ENCODE measurements at places on chromosomes 7 and 10.

DNA sequence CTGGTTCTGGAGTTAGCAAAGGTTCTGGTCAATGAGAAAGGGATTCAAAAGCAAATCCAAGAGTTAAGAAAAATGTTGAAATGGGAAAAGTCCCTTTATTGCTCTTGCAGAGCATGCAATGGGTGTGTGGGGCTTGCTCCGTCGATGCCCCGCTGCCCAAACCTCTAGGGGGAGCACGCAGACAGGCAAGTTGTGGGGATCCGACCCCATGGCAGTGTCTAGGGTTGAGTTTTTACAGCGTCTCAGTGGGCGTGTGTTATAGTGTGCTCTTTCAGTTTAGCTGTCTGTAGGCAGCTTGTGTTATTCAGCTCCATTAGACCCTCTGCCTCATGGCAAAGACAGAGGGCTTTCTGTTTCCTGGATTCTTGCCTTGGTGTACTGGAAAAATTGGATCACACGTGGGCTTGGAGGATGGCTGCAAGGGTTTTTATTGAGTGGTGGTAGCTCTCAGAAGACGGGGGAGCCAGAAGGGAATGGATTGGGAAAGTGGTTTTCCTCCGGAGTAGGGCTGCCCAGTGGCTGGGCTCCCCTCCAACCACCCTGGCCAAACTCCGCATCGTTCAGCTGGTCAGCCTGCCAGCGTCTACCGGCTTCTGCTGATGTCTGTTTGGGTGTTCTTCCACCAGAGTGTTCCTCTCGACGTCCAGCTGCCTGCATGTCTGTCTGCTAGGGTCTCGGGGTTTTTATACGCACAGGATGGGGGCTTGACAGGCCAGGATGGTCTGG is 102.3 kb upstream of the PLXDC2 start:
- no peak for DNase-seq

DNA sequence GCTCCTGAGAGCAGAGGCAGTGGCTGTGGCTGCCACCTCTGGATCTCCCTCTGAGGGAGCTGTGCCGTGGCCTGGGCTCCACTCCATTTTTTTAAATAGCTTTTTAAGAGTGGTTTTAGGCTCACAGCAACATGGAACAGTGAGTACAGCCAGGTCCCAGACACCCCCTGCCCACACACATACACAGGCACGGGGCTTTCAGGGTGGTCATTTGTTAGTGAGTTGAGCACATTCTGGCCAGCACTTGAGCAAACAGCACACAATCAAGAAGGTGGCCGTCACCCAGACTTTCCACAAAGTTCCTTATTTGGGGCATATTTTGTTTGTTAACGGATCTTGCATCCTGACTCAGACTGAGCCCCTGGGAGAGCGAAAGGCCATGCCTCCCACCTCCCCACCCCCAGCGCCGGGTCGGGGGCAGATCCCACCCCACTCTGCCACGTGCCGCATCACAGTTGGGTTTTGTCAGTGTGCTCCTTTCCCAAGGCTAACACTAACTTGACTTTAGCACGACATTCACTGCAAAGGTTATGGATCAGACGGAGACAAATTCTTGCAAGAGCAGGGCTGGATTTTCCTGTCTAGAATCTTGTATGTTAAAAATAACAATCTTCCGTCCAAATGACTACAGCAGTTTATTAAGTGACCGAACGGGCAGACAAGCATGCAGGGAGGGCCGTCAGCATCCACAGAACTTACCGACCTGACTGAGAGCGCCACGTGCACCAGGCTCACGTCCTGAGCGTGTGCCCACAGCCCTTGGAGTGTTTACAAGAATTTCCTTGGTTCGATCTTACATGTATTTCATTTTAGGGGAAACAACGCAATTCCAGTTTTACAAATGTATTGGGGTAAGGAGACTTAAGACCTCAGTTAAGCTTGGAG is 156.5 kb upstream of the NPS start:
- DNase-seq: no peak

GRCh38 chr10:93630625-93631557 is 18.6 kb downstream of the PDE6C start:
- DNase-seq: no peak

GRCh38 chr7:75789361-75789924 is 17.4 kb upstream of the CCL26 start:
- no peak for DNase-seq

GRCh38 chr7:11458736-11459483 is 373.1 kb downstream of the THSD7A start:
- DNase-seq: no peak

GRCh38 chr7:105963038-105963667 is at the start of gene CDHR3:
TSS of gene CDHR3 (plus strand) at chr7:105963264. CDS start at chr7:105963319, 55 bp downstream.
- DNase-seq: no peak

GRCh38 chr7:29281782-29282541 is 87.4 kb downstream of the CHN2 start:
- DNase-seq: no peak

GRCh38 chr10:88523739-88524400 is 59.2 kb downstream of the RNLS start:
- DNase-seq: no peak

DNA sequence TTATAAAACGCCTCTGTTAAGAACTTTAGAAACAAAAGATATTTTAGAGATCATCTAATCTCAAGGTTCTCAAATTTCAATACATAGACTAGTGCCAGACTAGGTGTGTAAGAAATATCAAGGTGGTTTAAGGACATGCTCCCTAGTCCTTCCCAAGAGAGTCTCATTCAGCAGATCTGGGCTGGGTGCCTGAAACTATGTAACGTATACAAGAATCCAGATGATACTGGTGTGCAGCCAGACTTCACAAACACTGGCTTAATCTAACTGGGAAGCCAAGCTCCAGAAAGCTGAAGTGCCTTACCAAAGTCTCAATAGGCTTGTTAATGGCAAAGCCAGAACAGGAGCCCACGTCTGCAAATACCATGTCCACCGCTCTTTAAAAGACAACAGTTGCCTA is 105.0 kb upstream of the AMPH start:
- no peak for DNase-seq

GRCh38 chr10:1377740-1378397 is 321.7 kb downstream of the WDR37 start:
- DNase-seq: no peak

- DNase-seq: no peak
These were observed 50.4 kb downstream of the PYROXD2 start for GRCh38 chr10:98364432-98365102.

DNA sequence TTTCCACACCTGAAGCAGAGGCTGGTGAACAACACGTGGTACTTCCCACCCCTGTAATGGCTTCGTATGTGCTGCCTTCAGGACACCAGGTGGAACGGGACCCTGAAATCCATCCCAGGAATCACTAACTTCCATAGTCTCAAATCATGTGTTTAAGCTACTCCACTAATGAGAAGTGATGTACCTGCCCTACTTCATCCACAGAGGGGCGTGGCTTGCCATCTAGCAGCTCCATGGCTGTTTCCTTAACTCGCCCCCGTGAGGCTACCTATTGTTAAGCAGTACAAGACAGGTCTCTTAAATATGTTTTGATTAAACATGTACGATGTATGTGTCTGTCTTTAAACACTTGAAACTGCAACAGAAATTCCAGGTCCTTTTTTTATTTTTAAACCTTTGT is 31.8 kb downstream of the ARL3 start:
- no peak for DNase-seq

DNA sequence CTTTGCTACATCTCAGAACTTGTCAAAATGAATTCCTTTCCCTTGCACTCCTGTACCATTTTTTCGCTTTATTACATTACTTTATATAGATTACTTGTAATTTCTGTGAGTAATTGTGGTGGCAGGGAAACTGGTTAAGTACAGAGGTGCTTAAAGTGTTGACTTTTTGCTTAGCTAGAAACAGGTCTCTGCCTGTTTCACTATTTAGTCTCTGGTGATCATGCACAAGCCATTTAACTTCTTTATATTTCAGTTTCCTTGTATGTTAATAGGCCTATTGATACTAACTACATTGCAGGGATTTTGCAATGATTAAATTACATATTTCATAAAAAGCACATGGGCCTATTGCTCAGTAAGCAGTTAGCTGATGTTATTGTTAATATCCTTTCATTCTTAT is 233.8 kb downstream of the PRKG1 start:
- no peak for DNase-seq

DNA sequence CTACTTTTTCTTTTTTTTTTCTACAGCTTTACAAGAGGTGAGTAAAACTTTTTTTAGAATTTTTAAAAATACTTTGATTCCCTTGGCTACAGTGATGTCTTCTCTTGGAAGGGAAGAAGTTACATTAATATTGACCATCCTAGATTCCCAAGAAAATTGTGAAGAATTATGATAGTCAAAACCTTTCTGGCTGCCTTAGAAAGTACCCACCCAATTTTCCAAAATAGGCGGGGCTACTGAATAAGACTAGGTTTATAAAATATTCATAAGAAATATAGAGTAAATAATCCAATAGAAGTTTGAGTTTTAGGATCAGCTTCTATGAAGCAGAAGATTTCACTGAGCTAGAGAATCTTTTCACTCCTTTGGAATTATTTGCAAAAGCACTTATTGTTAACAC is 3.0 kb downstream of the COL1A2 start:
- DNase-seq: no peak

- no peak for DNase-seq
These were observed 39.7 kb downstream of the CARD11 start for GRCh38 chr7:3003936-3004335.

DNA sequence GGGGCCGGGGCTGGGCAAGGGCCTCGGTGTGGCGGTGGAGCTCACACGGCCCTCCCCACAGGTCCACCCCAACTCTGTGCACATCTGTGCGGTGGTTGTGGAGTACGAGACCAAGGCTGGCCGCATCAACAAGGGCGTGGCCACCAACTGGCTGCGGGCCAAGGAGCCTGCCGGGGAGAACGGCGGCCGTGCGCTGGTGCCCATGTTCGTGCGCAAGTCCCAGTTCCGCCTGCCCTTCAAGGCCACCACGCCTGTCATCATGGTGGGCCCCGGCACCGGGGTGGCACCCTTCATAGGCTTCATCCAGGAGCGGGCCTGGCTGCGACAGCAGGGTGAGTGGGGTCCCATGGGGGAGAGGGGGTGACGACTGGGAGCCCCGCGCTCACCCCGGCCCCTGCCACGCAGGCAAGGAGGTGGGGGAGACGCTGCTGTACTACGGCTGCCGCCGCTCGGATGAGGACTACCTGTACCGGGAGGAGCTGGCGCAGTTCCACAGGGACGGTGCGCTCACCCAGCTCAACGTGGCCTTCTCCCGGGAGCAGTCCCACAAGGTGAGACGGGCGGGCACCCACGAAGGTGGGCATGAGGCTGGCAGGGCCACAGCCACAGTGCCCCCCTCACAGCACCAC is 8.8 kb downstream of the TMEM120A start:
- DNase-seq: no peak

- no peak for DNase-seq
These were observed 36.2 kb downstream of the HERPUD2 start for GRCh38 chr7:35658606-35659201.

- DNase-seq: no peak
These were observed 2.3 kb upstream of the H2BK1 start for GRCh38 chr7:151212626-151213025.

DNA sequence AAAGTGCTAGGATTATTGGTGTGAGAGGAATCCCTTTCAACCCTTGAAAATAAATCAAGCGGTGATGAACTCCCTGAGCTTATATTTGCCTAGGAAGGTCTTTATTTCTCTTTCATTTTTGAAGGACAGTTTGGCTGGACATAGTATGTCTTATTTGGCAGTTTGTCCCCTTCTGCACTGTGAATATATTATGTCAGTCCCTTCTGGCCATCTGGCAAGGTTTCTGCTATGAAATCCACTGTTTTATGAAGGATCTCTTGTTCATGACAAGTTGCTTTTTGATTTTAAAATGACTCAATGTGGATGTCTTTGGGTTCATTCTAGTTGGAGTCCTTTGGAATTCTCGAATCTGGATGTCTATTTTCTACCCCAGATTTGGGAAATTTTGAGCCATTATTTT is 21.7 kb upstream of the MCM10 start:
- DNase-seq: no peak

DNA sequence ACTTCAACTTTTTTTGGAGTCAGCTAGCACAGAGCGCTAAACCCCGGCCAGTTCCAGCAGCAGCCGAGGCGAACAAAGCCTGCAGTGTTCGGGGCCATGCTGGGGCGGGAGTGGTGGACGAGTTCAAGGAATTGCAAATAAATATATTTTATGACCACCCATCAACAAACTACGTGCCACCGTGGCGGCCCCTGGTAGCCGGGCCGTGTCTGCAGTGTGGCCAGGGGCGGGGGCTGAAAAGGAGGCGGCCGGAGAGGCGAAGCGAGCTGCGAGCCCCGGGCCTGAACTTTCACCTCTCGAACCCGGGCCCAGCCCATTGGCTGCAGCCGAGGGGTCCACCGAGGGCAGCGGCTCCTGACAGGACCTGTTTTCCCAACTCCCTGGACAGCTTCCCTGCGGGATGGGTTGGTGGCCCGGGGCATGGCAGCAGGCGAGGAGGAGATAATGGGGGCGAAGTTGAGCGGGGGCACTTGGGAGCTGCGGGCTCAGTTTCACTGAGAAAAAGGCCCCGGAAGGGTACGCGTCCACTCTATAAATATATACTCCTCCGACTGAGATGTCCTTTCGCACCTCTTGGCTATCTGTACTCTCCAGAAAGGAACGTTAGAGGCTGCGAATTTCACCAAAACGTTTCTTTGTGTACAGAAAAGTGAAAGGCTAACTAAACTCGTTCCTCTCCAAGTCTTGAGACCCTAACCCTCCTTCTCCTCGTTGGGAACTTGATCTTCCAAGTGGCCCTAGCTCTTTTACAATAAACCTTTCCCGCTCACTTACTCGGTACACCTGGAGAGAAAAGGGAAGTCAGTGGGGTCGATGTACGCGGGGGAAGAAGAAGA is 164.6 kb upstream of the PPP1R3A start:
- DNase-seq: no peak

DNA sequence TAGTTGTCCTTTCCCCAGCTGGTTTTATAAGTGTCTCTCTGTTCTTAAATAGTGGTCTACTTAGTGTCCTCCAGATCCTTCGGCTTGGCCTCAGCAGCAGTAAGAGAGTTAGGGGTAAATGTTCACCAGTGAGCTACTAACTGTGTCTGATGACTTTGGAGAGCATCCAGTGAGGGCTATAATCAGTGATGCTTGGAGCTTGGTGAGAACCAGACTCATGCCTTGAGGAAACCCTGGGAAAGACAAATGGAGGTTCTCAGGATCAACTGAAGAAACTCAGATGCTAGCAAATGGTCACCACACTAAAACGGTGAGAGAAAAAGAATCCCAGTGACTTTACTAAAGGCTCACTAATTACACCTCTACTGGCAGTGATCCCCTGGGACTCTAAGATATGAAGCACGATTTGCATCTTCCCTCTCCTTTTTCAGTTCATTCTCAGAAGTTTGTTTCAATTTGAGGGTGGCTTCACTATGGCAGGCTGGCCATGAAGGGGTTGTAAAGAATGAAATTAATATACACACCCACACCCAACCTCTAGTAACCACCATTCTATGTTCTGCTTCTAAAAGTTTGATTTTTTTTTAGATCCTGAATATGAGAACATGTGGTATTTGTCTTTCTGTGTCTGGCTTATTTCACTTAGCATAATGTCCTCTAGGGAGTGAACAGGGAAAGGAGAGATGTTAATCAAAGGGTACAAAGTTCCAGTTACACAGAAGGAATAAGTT is 177.9 kb downstream of the PDE1C start:
- no peak for DNase-seq

Measured in stimulated activated CD8-positive, alpha-beta memory T cell treated with anti-CD3 and anti-CD28 coated beads, Interleukin-4, amount 100 ng/mL, for 1 hour (primary cell).